Caudate nucleus (tissue), 63 donors: ENCODE measurements at places on chromosomes 1 and 21.
A peak's percentile ranks its signal among the peaks of the same experiment; 100 is the strongest.

DNA sequence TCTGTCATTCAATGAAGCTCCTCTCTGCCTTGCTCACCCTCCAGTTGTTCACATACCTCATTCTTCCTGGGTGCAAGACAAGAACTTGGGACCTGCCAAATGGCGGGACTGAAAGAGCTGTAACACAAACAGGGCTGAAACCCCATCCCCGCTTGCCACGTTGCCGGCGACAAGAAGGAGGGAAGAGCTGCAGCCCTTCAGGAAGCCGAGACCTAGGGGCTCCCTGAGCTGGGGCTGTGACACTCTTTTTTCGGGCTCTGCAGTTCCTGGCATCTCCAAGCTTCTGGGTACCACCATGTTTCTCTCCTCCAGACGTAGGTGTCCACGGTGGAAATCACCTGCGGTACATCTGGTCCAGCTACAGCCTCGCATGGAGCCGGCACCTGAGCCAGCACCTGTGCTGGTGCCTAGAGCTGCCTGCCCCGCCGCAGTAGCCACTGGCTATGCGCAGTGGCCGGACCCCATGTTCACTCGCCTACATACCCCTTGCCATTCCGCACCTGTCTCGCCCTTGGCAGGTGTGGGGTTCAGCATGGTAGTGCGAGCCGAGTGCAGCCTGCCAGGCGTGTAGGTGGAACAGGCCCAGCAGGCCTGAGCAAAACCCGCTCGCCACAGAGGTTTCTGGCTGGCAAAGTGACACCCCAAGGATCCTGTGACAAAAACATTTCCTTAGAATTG, 367.0 kb upstream of the NEGR1 start:
- no peak for DNase-seq

DNA sequence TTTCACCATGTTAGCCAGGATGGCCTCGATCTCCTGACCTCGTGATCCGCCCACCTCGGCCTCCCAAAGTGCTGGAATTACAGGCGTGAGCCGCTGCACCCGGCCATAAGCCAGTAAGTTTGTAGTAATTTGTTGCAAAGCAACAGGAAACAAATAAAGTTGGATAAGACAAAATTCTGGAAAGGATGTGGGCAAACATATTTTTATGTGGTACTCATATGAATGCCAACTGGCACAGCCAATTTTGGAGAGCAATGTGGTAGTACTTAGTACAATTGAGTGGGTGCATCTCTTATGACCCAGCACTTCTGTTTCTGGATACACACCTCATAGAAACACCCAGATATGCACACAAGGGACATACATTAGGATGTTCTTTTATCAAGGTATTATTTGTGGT, 8.4 kb upstream of the IL12RB2 start:
- no peak for DNase-seq

DNA sequence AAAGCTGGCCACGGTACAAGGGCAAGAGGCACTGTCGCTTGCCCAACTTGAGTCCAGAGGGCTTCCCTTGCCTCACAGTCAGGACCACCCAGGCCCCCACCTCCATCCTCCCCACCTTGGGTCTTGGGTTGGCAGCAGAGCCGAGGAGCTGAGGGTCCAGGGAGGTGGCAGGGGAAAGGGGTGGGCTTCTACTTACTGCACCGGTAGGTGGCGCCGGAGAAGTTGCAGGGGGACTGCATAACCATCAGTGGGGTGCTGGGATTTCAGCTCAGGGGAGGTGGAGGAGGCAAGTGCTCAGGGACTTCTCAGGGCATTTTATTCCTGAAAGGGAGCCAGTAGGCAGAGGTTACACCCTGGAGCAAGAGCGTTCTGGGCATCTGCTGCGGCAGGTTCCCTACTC, 44.0 kb downstream of the TRIM62 start:
- no peak for DNase-seq

- DNase-seq, result no peak
These were observed 136.2 kb upstream of the IPO9 start for GRCh38 chr1:201692555-201693394.

GRCh38 chr1:166914111-166914510, 38.0 kb upstream of the TADA1 start:
- DNase-seq, result no peak

DNA sequence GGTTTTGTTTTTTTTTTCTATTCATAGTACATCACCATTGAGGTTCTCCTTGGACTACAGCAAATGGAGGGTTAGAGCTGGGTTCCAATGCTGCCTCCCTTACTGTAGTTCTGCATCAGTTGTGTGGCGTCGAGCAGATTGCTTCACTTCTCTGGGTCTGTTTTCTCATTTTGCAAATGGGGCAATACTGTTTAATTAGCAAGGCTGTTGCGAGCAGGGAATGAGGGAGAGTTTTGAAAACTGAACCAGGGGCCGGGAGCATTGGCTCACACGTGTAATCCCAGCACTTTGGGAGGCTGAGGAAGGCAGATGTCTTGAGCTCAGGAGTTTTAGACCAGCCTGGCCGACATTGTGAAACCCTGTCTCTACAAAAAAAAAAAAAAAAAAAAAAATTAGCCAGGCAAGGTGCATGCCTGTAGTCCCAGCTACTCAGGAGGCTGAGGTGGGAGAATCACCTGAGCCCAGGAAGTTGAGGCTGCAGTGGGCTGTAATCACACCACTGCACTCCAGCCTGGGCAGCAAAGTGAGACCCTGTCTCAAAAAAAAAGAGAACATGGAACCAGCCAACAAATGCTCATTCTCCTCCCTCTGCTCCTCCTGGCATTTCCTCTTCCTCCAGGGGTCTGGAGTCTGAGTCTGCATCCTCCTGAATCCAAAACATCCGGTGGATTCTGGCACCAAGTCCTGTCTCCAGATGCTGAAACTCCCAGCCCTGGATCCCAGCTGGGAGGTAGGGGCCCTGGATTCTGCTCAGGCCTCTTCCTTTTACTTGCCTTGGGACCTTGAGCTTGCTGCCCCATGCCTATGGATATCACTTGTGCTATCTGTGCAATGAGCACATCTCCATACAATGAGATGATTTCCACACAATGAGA, 3.7 kb upstream of the PLOD1 start:
- no peak for DNase-seq

DNA sequence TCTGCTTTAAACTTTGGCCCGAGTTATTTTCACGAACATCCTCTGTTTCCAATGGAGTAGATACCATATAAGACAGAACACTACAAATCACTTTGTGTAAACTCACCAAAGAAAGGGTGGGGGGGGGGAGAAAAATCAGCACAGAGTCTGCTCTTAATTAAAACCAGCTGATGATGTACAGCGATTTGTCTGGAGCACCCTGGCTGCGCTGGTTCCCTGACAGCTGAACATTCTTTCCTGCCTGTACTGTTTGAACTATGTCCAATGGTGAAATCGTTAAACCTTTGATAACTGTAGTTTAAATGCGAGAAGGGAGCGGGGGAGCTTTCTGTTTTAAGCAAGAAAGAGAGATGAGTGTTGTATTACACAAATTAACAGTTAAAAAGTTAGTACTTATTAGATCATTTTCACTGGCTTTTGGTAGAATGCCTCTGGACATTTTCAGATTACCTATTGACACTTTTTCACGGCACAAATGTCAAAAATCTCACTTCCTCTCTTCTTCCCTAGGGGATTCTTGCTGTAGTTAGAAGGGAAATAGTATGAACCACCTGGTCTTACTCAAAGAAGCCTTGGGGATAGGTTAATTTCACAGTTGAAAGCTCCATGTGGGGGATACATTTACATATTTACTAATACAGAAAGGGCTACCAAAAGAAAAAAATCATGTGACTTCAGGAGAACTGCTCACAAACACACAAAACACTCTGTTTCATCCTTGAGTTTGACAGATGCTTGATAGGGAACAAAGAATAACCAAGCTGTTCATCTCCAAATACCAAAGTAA, 140.2 kb upstream of the RUNX1 start:
- DNase-seq, result no peak

DNA sequence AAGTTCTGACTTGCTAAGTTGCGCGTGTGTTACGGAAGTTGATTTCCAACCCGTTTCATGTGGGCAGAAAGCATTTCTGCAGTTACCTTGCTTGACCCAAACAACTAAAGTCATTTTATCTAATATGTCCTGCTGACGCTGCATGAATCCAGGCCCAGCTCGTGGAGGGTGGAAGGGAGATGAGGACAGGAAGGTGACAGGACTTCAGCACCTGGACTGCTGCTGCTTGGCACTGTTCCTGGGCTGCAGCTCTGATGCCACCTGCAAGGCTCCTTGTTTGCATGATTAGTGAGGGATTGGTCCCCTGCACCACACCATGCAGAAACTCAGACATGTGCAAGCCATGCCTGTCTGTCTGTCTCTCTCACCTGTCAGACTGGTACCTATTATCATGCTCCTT, 198.4 kb downstream of the PRDM2 start:
- DNase-seq, result no peak

GRCh38 chr1:228691926-228692325, 43.4 kb upstream of the RHOU start:
- no peak for DNase-seq

DNA sequence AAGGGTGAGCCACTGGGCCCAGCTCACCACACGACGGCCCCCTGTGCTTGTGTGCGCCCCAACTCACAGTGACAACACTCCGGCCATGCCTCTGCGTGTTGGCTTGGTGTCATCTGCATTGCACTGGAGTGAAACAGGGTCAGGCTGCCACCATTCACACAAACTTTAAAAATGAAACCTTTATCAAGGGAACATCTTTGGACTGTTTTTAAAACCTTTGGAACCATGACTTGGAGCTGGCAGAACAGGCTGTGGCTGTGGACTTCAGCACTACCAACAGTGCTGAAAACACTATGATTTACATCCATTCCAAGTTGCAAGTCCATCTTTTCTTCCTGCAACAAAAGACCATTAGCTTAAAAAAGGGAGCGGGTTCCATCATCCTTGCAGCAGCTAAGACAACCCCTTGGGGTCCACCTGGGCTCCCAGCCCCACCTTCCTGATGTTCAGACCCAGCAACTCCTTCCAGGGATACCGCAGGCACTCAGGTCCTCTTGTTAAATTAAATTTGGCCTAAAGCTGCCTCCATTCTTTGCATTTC, 25.6 kb downstream of the POFUT2 start:
- no peak for DNase-seq

DNA sequence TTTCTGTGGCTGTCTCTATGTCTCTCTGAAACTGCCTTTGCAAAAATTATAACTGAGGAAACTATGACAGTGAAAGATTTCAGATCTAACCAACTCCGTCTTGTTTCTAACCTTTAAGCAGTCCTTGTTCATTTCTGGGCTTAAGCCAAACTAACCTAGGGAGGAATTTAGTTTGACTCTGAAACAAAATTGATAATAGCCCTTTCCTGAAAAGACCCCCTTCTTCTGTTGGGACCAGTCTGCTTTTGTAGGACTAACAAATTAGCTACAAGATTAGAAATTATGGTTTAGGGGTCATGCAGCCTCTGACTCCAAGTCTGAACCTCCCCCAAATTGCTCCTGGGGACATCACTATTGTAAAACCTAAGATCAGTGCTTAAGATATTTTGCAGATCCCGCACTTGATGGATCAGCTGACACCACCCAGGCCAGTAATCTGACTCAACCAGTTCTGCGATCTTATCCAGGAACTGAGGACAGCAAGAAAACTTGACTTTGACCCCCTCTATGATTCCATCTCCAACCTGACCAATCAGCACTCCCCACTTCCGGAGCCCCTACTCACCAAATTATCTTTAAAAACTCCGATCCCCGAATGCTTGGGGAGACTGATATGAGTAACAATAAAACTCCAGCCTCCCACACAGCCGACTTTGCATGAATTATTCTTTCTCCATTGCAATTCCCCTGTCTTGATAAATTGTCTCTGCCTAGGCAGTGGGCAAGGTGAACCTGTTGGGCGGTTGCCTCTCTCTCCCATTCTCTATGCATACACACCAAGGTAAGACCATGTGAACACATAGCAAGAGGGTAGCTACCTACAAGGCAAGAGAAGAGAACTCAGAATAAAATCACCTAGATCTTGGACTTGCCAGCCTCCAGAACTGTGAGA, 11.1 kb upstream of the TRIM63 start:
- no peak for DNase-seq

DNA sequence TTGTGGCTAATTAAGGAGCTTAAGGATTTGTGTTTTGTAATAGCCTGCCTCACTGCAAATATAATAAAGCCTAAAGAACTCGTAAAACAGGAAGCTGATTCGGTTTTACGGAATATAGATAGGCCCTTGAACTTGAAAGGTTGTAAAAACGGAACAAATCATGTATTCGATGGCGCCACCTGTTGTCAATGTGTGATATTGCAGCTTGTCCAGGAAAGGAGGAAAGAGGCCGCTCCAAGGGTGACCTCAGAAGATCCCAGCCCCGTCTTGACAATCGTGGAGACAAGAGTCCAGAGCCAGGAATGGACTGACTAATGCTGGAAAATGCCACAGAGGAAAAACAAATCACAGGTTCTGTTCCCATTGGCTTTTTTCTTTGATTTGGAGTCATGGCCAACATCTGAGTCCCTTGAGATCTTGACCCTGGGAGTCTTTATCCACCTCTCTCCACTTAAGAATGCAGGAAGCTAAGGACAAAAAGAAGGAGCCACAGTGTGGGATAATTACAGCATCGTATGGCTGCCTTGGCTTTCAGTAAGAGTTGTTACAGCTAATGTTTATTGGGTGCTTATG, 7.0 kb upstream of the IGSF21 start:
- DNase-seq, result peak; percentile 60

- no peak for DNase-seq
These were observed 21.7 kb upstream of the PIGC start for GRCh38 chr1:172465617-172466016.

- no peak for DNase-seq
These were observed 24.2 kb downstream of the MAPKAPK2 start for GRCh38 chr1:206708882-206709281.

DNA sequence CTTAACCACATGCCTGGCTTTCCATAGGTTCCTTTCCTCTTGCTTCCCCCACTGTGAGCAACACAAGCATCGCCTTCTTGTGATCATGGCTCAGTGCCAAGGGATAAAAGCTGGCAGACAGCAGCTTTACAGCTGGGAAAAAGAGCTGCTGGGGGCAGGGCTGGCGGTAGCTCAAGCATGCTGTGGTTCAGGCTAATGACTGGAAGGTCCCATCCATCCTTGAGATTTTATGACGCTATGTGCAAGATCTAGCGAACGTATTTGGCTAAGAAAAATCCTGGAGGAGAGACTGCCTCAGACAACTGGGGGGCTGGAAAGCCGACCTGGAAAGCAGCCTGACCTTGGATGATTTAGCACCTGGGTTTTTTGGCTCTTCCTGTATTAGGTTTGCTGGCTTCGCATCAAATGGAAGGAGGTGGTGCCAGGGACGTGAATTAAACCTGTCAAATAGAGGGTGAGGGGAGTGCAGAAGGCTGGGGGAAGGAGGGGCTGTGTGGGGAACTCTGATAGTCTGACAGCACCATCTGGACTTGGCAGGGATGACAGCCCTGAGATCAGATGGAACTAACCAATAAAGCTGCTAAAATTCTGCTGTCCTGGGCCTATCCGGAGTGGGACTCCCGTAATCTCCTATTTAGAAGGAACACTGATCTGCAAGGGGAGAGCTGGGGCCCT, 34.8 kb downstream of the ZMYND12 start:
- peak; percentile 14 for DNase-seq
